Activated CD4-positive, CD25-positive, alpha-beta regulatory T cell treated with anti-CD3 and anti-CD28 coated beads, Interleukin-2, amount 50 U/mL, for 72 hours (primary cell): ENCODE measurements at places on chromosomes 3 and 15.

DNA sequence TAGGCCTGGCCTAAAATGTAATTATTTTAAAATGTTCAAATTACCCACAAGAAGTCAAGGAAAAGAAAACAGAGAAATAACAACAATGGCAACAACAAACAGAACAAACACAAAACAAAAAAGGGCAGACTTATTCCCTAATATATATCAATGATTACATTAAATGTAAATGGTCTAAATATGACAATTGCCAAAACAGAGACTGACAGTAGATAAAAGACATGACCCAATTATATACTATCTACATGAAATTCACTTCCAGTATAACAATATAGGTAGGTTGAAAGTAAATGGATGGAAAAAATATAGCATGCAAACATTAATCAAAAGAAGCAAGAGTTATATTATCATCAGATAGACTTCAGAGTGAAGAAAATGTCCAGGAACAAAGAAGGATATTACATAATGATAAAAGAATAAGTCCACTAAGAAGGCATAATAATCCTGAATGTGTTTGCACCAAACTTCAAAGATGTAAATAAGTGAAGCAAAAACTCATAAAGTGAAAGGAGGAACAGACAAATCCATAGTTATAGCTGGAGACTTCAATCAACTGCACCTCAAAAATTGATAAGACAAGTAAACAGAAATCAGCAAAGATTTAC lies 6.5 kb downstream of the SEC22C start:
- no peak for DNase-seq

DNA sequence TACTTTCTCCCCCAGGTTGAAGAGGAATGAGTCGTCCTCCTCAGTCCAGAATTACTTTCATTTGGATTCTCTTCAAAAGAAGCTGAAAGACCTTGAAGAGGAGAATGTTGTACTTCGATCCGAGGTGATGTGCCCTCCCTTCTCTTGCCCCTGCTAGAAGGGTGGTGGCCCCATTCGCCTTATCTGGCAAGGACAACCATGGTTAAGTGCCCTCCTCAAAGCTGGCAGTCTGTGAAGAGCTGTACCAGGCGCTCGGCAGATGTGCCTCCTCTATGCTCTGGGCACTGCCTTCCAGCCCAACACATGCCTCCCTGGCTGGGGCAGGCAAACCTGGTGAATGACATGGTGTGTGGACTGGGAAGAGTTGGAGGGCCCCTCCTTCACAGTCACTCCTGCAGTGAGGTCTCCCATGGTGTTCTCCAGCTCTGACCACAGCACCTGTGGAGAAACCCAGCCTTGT lies 77.0 kb downstream of the CCK start:
- no peak for DNase-seq

- no peak for DNase-seq
Measured at GRCh38 chr15:62020576-62021160, 39.6 kb downstream of the VPS13C start.

DNA sequence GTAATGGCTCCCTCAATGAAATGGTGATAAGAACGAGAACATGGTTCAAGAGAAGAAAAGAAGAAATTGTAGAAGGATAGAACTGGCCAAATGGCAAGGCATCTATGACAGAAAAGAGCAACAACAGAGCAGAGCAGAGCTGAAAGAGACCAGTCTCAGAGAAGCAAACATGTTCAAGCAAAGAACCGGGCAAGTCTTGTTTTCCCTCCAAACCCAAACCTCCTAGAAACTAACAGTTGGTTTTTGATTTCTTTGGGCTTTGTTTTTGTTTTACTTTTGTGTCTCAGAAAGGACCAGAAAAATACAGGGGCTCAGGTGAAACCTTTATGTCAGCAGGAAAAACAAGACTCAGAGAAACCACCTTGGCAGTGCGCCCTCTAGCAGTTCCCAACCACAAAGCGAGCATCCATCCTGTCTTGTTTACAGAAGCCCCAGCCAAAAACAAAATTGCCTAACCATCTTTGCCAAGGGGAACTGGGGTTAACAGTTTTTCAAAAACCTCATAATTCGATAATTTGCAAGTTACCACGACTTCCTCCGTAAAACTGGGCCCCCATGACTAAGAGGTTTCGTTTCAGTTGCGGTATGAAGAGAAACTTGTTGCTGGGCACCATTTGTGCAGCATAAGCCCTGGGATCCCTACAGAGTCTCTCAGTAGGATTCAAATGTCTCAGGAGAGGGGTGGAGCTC lies 159.2 kb upstream of the SLC24A5 start:
- DNase-seq, result no peak

DNA sequence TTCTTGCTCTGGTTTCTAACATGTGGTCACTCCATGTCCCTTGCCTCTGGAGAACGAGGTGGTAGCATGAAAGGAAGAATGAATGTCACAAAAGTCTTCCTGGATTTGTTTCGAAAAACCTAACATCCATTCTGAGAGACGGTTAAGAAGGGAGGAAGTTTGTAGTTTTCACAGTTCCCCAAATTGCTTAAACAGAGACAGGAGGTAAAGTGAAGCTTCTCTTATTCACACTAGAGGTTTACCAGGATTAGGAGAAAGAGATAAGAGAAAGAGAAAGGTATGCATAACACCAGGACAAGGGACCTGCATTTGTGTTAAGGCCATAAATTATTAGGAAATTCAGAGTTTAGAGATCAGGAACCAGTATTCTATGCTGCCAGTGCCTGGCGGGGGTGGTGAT lies 228.1 kb downstream of the CPNE4 start:
- DNase-seq, result no peak

DNA sequence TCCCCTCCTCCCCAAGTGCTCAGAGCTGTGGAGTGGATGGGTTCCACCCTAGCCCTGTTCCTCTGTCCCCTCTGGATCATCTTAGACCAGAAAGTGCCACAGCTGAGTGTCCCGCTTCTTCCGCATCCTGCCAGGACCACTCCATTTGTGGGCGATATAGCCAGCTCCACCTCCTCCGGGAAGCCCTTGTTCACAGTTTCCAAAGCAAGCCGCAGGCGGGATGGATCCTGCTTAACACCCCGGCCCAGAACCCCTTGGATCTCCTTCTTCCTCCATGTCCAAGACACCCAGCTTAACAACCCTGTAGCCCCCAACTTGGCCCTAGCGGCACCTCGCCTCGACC lies 490 bp upstream of the ALAS1 start:
- no peak for DNase-seq

- DNase-seq, result peak; percentile 21
Measured at GRCh38 chr15:22229990-22230819, 149.9 kb downstream of the OR4M2 start.

DNA sequence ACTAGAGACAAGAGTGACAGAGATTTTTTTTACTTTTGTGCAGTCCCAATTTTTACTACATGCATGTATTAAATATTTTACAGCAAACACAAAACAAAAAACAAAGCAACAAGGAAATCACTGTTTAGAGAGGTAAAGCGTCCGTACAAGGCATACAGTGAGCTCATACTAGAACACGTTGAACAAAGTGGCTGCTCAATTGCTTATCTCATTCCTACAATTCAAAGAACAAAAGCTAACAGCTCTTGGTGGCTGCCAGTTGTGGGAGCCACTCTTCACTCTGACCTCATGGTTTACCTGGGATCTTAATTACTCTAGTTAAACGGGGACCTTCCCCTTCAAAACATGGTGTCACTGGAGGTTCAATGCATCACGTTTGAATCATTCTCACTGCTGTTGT lies 7.6 kb upstream of the ARHGEF26 start:
- no peak for DNase-seq

DNA sequence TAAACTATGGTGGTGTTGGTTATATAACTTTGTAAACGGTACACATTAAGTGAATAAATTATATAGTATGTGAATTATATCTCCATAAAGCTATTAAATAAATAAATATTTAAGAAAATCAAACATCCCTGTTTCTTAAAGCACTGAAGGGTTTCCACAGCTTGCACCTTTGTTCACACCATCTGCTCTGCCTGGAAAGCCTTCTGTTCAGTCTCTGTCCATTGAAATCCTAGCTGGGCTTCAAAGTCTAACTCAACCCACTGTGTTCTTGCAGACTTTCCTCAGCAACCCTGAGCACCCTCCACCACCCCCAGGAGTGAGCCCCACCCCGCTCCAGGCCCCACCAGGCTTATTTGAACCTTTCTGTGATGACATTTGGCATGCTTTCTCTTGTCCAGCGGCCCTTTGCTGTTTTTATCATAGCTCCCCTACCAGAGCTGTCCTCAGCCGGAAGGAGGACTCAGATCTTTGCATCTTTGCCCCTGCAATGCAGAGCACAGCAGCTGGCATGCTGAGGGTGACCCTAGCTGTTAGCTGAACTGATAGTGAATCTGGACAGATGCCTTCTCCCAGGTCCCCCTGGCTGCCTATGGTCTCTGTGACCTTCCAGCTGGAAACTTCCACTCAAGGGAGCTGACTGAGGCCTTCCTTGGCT lies 105.2 kb downstream of the DAPK2 start:
- no peak for DNase-seq

DNA sequence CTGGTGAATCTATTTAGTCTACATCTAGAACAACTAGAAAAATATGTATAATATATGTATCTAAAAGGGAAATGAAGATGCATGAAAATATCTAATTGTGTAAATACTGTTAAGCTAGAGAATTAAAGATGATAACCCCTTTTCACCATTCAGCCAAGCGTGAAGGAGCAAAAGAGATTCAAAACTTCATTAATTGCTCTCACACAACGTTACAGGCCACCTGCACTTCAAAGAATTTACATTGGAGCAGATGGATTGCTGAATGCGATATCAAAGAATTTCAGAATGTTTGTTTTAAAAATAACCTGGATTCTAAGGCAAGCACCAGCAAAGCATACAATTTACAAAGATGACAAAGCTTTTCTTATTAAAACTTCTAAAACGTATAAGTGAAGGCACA lies 243.2 kb downstream of the ROBO2 start:
- DNase-seq, result no peak
